ENCODE measurements at places on chromosomes 1 and 21.

- no peak for DNase-seq
These were observed 5.6 kb downstream of the OSBPL9 start for GRCh38 chr1:51622455-51622913.

DNA sequence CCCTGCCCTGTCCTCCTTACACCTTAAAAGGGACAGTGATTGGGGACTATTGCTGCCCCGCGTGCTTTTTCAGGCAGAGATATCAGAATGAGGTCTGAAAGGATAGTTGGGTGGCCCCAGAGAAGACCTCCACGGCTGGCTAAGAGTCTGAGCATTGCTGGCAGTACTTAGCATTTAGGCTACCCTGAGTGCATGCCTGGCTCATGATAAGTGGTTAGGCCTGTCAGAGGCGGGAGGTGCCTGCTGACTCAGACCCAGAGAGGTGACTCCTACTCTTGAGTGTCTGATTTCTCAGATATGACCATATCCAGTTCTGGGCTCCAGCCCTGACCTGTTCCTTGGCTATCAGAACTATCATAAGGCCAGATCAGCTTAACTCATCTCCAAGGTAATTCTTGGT is 213.7 kb downstream of the PBX1 start:
- no peak for DNase-seq

DNA sequence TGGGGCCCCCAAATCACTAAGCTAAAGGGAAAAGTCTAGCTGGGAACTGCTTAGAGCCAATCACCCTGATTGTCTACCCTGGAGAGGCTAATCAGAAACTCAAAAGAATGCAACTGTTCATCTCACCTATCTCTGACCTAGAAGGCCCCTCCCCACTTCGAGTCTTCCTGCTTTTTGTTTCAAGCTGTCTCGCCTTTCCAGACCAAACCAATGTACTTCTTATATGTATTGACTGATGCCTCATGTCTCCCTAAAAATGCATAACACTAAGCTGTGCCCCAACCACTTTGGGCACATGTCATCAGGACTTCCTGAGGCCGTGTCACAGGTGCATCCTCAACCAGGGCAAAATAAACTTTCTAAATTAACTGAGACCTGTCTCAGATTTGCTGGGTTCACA is 209.5 kb downstream of the APP start:
- DNase-seq = peak; percentile 5

DNA sequence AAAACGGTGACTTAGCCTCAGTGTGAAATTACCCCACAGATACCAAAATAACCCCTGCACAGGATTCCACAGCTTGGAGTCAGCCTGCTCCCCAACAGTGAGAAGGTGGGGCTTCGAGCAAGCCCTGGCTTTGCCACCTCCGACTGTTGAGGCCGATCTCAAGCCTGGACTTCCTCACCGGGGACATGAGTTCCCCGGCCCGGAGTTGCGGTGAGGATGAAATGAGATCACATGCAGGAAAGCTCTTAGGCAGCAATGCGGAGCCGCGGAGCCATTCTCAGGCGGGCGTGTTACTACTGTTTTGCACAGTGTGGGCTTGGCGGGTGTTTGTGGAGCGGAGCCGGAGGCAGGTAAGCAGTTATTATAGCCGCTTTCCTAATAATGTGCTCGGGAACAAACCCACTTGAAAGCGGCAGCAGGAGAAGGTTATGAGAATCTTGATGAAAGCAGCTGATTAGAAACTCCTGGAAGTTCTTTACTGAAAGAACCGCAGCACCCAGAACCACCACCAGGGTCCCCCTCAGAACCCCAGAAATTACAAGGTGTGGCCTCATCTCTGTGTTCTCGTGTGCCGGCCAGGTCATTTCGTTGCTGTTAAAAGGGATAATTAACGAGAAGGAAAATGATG is 3.9 kb upstream of the CLSTN1 start:
- no peak for DNase-seq

- no peak for DNase-seq
These were observed 30.1 kb upstream of the DNAJC6 start for GRCh38 chr1:65279070-65279779.

DNA sequence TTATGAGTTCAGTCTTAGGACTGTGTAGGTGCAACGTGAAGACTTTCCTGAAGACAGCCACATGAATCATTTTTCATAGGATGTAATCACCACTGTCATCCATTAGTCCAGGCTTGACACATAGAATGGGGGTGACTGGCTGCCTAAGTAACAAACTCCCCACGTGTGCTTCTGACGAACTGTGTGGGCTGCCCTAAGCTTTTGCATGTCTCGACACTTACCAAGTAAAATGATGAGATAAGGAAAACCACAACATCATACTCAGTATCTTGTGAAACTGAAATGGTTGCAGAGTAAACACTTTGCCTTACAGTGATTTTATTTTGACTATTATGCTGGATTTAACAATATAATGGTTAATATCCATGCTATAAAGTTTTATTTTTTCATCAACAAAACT is 19.5 kb downstream of the ERG start:
- DNase-seq = no peak

- no peak for DNase-seq
These were observed 157.1 kb downstream of the ELAVL4 start for GRCh38 chr1:50265790-50266314.

DNA sequence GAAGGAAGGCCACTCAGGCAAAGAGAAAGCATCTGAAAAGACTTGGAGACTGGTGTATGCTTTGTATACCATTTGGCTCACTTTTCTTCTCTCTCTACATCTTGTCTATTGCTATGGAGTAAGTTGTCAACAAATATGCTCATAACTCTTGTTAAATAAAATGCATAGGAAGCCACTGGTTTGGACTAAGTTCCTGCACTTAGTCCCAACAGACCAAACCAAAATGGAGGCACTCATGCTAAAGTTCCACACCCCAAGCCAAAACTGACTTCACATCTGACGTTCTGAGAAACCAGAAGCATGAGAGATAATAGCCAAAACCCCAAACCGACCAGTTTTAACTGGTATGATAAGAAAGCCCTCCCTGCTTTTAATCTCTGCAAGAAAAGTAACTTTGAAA is 135.3 kb upstream of the LYPLAL1 start:
- no peak for DNase-seq
